GM12878 (cell line): ENCODE measurements at places on chromosomes 2 and 18.

DNA sequence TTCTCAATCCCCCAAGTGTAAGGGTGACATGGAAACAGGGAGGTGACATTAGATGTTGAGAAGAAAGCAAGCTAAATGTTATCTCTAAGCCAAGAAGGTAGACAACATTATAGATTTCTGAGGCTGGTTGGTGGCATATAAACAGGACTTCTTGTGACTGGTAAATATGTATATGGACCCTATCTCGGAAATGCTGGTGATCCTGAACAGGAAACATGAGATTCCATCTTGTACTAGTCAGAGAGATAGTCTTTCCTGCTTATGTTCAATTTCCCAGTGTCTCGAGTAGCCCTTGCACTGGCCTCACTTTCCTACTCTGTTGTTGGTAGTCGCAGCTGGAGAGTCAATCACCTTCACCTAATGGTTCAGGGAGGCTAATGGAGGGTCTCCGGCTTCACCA lies 26.8 kb downstream of the MOGAT1 start:
- no peak overlapping the region for H3K27ac ChIP-seq
- H3K4me1 ChIP-seq: no peaks in the 10 kb centered on the region
- no peaks in the 10 kb centered on the region for H3K27me3 ChIP-seq

DNA sequence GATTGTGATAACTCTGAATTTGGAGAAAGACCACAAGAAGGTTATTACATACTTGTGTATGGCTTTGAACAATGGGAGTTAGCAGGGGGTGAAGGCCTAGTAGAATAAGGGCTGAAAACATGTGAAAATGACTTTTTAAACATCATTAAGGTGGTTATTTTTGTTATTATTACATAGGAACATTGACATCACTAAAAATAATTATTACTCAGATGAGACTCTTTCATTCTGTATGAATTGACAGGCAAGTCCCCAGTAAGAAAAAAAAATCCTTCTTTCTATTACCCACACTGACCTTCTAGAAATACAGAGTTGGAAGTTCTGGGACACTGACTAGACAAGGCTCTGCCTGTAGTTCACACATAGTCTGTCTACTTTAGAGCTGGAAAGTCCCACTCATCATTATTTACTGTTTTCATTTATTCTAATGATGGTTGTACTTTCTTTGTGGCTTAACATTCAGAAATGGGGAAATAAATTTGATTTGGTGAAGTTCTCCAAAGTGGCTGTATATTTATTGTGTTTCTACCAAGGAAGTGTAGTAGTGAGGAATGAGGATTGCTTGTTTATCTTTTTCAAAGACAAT lies 219.6 kb upstream of the EPAS1 start:
- no peaks in the 10 kb centered on the region for H3K36me3 ChIP-seq
- H3K4me1 ChIP-seq: 0 out of 2 replicates have a peak, but pooled peaks cover 3% of the 10 kb centered on the region
- H3K4me3 ChIP-seq: no peak overlapping the region
- no peak overlapping the region for H3K27ac ChIP-seq

DNA sequence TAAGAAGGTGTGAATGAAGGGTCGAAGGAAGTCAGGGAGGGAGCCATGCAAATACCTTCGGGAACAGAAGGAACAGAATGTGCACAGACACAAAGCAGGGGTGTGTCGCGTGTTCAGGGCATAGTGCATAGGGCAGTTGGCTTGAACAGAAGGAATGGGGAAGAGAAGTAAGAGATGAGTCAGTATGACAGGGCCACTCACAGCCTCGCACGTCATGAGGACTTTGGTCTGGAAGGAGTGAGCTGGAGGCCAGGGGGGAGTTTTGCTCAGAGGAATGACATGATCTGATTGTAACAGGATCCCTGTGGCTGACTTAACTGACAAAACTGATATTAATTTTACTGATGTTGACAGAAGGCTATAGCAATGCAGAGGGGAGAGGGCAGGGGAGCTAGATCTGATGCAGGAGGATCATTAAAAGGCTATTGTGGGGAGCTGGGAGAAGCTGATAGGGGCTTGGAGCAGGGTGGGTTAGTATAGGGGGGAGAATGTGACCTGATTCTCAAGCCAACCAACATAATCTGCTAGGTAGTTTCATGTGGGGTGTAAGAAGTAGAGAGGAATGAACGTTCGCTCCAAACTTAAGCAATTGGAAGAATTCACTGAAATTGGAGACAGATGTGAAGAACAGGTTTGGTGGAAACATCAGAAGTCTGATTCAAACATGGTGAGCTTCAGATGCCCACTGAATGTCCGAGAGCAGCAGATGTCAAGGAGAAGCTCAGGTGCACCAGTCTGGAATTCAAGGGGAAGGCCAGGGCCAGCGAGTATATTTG lies 60.4 kb upstream of the COPS8 start:
- no peaks in the 10 kb centered on the region for H3K27me3 ChIP-seq
- no peak overlapping the region for H3K4me3 ChIP-seq
- no peaks in the 10 kb centered on the region for H3K4me1 ChIP-seq
- DNase-seq: no peak
- no peaks in the 10 kb centered on the region for H3K36me3 ChIP-seq

DNA sequence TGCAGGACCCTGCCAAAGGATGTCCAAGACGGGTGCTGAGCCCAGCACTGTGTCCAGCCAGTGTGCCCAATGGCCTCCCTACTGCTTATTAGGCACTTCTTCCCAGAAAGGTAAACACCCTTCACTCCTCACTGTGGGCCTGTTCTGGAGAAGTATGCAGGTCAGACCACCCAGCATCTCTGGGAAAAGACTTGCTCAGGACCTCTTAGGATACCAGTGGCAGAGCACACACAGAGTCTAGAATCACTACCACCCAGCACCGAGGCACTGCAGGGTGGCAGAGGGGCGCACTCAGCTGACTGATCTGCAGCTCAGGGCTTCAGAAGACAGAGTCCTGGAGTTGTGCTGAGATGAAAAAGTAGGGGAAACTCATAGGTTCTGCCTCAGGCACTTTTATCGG lies 25.8 kb downstream of the XDH start:
- H3K27me3 ChIP-seq: no peaks in the 10 kb centered on the region
- no peak overlapping the region for H3K27ac ChIP-seq
- no peak overlapping the region for H3K4me3 ChIP-seq
- no peaks in the 10 kb centered on the region for H3K4me1 ChIP-seq

DNA sequence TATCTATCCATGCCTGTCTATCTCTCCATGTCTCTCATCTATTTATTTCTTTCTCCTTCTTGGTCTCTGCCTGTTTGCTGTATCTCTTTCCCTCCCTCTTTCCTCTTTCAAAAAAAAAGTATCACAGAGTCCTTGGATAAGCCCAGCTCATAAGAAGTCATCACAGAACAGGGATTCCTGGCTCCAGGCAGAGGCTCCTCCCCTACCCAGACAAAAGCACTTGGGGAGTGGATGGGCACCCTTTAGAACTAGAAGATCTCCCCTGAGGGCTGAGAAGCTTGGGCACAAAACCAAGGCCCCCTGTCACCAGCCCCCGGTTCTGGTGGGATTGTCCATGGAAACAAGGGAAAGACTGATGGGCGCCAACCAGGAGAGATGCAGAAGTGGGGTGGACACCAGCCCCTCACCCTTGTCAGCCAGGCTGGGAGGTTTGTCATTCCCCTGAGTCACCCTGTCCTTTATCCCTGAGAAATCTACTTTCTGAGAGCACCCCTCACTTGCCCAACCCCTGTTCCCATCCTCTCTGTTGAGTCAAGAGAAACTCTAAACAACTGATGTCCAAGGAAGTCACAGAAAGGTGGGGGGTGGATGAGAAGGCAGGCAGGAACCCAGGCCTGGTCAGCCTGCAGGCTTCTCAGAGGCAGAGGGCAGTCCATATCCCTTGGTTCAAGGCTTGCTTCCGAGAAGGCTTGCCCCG lies 127.1 kb downstream of the TNS1 start:
- no peaks in the 10 kb centered on the region for H3K4me1 ChIP-seq
- no peaks in the 10 kb centered on the region for H3K36me3 ChIP-seq
- H3K27me3 ChIP-seq: no peaks in the 10 kb centered on the region
- H3K27ac ChIP-seq: no peak overlapping the region
- H3K4me3 ChIP-seq: no peak overlapping the region

GRCh38 chr2:1418566-1418965 lies 5.3 kb downstream of the TPO start:
- H3K36me3 ChIP-seq: no peaks in the 10 kb centered on the region
- H3K4me1 ChIP-seq: no peaks in the 10 kb centered on the region
- H3K4me3 ChIP-seq: no peak overlapping the region
- H3K27me3 ChIP-seq: no peaks in the 10 kb centered on the region

- H3K27me3 ChIP-seq: peaks cover 3% of the 10 kb centered on the region; the same call in 1 of the 2 replicates
- no peaks in the 10 kb centered on the region for H3K36me3 ChIP-seq
- peak overlapping the region; percentile 84 for H3K27ac ChIP-seq
- no peak for DNase-seq
- no peaks in the 10 kb centered on the region for H3K4me1 ChIP-seq
These were observed 2.3 kb upstream of the BCL11A start for GRCh38 chr2:60555783-60556139.

DNA sequence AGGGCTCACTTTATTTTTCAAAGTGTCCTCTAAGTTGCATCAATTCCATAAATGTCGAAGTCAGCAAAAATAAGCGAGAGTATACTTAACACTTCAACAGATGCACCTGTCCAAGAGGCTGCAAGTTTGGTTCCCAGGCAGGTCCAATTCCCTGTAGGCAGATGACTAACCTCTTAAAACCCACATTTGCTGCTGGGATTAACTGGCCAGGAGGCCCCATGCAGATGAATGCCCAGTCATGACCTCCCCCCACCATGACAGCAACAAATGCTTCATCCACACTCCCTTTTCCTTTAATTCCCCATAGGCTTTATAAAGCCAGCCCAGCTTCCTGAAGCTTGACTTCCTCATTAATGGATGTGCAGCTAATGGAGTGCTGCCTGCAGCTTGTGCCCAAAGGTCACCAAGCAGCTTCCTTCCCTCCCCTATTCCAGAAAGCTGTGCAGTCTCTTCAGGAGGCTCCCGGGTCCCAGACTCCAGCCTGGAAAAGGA lies 35.7 kb downstream of the REEP1 start:
- no peak for DNase-seq
- no peaks in the 10 kb centered on the region for H3K4me1 ChIP-seq
- H3K4me3 ChIP-seq: no peak overlapping the region
- H3K27me3 ChIP-seq: peaks cover 2% of the 10 kb centered on the region; the same call in 1 of the 2 replicates

GRCh38 chr2:217622205-217623060 lies 380.4 kb downstream of the TNS1 start:
- no peak overlapping the region for H3K4me3 ChIP-seq
- H3K27ac ChIP-seq: no peak overlapping the region
- DNase-seq: no peak
- H3K4me1 ChIP-seq: no peaks in the 10 kb centered on the region
- 0 out of 2 replicates have a peak, but pooled peaks cover 1% of the 10 kb centered on the region for H3K27me3 ChIP-seq

DNA sequence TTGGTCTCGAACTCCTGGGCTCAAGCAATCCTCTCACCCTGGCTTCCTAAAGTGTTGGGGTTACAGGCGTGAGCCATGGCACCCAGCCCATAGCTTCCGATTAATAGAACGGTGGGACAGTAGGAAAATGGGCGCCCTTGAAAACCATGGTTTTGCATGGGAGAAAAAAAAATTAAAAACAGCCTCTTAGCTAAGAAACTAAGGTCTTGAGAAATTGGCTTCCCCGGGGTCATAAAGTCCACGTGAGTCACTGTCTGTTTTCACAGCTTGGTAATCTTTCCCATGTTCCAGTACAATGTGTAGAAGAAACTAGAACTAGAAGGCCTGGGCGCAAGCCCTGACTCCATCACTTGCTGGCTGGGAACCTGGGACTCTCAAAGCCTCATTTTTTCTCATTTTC lies 20.7 kb downstream of the B3GNT2 start:
- no peaks in the 10 kb centered on the region for H3K27me3 ChIP-seq
- H3K27ac ChIP-seq: no peak overlapping the region
- no peak for DNase-seq
- peaks cover 45% of the 10 kb centered on the region for H3K4me1 ChIP-seq
- H3K36me3 ChIP-seq: peaks cover 26% of the 10 kb centered on the region
- no peak overlapping the region for H3K4me3 ChIP-seq

DNA sequence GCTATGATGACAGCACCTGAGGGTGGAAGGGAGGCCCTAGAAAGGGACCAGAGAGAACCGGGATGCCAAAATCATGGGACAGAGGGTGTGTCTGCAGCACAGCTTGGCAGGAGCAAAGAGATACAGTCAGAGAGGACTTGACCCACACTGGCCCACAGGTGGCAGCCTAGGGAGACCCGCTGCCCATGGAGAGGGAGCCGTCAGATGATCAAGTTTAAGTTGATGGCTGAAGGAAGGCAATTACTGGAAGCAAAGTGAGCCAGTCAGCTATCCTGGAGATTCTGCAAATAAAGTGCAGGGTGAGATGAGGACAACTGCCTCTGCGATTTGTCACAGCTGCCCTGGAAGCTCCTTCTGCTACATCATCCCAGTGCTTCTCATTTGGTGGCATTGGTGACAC lies 74.0 kb downstream of the CMPK2 start:
- no peak overlapping the region for H3K27ac ChIP-seq
- no peaks in the 10 kb centered on the region for H3K4me1 ChIP-seq
- no peak for DNase-seq

DNA sequence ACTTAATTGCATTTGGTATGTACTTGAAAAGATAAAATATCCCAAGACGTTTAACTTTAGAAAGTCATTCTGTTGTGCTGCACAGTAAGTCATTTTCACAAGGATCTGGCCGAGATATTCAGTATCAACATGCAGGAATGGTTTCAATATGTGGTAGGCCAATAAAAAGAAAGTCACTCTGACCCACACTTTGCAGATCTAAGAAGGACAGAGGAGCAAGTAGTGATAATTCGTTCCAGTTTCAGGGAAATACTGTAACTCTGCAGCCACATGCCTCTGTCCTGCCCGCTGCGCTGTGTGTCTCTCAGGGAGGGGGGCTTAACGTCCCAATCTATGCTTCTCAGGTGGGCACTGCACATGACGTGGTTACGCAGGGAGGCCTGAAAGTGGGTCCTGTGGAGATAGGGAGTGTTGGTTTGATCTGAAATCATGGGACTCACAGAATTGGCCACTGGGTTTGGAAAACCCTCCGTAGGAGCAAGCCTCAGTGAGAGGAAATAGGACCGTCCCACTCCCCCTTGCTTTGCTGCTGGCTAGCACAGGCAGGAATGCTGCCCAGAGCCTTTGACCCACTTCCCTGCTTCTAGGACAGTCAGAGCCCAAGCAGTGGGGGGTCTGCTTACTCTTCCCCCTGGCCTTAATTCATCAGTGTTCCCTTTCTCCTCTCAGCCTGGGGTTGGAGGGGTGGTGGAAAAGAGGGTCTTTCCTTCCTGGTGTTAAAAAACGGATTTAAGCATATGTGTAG lies 314.7 kb upstream of the SPRED2 start:
- H3K4me1 ChIP-seq: no peaks in the 10 kb centered on the region
- no peaks in the 10 kb centered on the region for H3K36me3 ChIP-seq
- no peaks in the 10 kb centered on the region; the same call in 1 of the 2 replicates for H3K27me3 ChIP-seq
- H3K4me3 ChIP-seq: no peak overlapping the region
- H3K27ac ChIP-seq: no peak overlapping the region

DNA sequence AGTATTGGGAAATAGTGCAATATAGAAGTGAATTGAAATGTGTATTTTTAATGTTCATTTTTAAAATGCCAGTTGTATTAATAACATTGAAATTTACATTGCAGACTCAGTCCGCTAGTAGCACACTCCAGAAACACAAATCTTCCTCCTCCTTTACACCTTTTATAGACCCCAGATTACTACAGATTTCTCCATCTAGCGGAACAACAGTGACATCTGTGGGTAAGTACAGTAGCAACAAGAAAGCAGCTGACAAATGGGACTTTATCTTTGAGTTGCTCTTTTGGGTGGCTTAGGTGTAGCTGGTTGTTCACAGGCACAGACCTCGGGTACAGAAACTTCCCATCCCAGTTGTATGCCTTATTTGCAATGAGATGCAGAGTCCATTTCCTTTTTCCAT lies 118.2 kb upstream of the IL1R2 start:
- DNase-seq: no peak
- H3K36me3 ChIP-seq: no peaks in the 10 kb centered on the region
- no peak overlapping the region for H3K27ac ChIP-seq
- H3K27me3 ChIP-seq: no peaks in the 10 kb centered on the region

- no peak for DNase-seq
- no peaks in the 10 kb centered on the region for H3K4me1 ChIP-seq
- H3K4me3 ChIP-seq: no peak overlapping the region
- no peaks in the 10 kb centered on the region for H3K27me3 ChIP-seq
These were observed 155.0 kb upstream of the OTX1 start for GRCh38 chr2:62895632-62896009.
